ENCODE measurements at places on chromosomes 11 and 22.
A peak's percentile ranks its signal among the peaks of the same experiment; 100 is the strongest.

- DNase-seq, result no peak
These were observed 725 bp downstream of the KDM2A start for GRCh38 chr11:67119585-67120391.

GRCh38 chr22:44680481-44680894 lies 21.5 kb upstream of the PRR5 start:
- no peak for DNase-seq

DNA sequence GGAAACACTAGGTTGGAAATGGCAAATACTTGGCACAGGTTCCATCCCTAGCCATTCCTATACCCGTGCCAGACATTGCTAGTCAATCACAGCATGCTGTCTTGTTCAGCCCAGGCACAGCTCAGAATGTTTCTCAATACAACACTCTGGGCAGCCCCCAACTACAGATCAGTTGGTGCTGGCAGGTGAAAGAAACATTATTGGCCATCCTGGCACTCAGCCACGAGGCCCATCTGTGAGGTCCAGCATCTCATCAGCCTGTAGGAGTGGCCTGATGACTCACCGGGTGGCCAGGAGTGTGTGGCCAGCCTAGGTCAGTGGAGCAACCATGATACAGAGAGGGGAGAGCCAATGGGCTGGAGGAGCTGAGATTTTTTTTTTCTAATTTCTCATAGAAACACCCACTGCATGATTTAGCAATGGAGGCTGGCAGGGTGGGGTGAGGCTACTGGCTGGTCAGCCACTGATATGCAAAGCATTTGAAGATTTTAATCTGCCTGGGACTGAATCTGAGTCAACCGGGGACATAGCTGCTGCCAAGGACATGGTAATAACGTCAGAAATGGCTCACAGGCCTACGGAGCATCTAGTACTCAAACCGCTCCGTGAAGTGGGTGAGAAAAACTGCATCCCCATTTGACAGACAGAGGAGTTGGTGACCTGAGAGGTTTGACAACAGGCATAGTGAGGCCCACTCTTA lies 5.4 kb downstream of the MYO18B start:
- DNase-seq, result peak; percentile 94

DNA sequence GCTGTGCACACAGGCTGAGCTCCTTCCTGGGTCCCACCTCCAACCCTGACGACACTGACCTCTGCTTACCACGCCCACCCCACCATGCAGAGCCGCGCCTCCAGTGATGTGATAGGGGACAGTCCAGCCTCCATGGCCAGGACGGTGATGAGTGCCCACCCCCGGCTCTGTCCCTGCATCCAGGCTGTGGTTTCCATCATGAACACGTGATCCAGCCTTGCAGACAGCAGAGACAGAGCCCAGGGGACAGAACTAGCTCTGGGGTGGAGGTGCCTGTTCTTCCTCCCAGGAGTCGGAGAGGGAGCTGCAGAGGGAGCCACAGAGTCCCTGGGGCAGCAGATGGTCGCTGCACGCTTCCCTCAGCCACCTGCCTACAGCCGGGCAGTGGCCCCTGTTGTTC lies 42.6 kb upstream of the IGSF9B start:
- DNase-seq, result no peak

DNA sequence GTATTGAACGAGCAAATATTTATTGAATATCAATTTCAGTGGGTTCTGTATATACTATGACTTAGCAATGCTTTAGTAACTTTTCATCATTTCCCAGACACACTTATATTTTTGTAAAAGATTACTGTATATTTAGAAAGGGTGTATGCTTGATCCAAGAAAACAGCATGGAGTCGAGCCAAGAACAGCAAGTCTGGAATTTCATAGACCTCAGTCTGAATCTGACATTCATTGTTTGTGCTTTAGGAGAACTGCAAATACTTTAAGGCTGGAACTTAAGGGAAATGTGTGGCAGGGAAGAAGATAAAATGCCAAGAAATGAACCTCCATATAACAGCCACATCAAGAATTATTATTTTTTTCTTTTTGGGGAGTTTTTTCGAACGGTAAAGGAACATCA lies 1156.8 kb downstream of the LRRC4C start:
- peak; percentile 6 for DNase-seq

GRCh38 chr11:18748766-18749365 lies 22.9 kb upstream of the IGSF22 start:
- DNase-seq, result no peak
